T-cell (primary cell): ENCODE measurements at places on chromosomes 1 and 21.
A peak's percentile ranks its signal among the peaks of the same experiment; 100 is the strongest.

- no peak for DNase-seq
Measured at GRCh38 chr1:199549421-199549820, 478.1 kb upstream of the NR5A2 start.

DNA sequence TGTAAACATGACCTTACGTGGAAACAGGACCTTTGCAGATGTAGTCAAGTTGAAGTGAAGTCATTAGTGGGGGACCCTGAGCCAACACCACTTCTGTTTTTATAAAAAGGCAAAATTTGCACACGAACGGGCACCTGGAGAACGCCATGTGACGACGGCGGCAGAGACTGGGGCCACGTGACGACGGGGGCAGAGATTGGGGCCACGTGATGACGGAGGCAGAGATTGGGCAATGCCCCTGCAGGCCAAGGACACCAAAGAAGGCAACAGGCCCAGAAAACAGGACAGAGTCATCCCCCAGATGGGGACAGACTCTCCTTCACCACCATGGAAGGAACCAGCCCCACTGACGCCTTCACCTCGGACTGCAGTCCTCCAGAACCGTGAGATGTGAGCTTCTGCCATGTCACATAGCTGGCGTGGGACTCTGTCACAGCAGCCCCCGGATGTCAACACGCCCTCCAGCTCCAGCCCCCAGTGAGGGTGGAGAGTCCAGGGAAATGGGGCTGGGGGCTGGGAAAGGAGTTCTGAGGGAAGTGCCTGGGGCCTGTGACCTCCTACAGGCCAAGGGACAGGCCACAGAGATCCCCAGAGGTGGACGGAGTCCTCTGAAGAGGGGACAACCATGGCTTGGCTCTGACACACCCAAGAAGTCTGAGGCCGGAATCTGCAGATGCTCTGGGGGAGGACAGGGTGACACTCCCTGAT, 4.0 kb downstream of the KRTAP12-4 start:
- DNase-seq = no peak

DNA sequence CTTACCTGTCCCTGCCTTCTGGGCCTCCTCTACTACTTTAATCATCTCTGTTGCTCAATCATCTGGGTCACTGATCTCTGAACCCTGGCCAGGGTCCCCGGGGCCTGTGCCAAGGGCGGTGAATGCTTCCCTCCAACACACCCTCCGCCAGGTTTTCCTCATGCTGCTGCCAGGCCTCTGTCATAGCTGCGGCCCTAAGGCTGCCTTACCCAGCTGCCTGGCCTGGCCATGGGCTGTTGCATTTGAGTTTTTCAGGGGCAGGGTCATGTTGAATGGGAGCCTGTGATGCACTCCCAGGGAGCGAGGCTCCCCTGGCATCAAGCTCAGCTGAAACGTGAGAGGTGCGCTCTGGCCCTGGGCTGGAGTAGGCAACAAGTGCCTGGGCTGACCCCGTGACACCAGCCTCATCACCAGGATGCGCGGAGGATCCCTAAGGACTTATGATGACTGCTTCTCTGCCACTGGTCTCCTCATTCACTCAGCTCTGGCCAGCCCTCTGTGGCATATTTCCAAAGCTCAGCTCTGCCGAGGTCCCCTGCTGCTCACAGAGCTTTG, 7.6 kb downstream of the EDN2 start:
- no peak for DNase-seq

DNA sequence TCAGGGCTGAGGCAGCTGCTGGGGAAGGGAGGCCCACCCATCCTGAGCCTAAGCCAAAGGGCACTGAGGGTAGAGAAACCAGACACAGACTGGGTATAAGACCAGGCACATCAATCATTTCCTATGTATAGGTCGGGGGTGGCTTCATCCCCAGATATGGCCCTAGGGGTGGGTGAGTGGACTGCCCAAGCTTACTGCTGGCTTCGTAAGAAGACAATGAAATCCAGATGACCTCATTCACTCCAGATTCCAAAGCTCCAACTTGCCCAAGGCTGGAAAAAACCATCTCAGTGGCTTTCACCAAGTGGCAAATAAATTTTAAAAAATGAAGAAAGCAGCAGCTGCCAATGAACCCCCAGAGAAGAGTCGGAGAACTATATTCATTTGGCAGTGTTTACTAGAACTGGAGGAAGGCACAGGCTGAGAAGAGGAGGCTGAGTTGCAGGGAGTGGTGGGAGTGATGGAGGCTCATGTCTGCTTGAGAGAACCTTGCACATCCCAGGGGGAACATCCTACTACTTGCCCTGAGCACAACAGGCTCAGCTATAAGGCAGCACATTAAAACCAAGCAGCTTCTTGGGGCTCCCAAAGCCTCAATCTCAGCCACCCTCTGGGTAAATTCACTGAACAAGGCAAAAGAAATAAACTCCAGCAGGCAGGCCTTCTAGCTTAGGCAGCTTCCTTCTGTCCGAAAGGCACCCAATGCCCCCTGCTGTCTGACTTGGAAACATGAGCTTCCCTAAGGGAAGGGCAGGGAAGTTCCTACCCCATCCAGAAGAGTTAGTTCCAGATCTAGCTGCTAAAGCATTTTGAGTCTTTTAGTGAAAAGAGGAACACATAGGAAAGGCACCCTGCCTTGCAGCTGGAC, 14.1 kb downstream of the PEA15 start:
- DNase-seq = no peak

DNA sequence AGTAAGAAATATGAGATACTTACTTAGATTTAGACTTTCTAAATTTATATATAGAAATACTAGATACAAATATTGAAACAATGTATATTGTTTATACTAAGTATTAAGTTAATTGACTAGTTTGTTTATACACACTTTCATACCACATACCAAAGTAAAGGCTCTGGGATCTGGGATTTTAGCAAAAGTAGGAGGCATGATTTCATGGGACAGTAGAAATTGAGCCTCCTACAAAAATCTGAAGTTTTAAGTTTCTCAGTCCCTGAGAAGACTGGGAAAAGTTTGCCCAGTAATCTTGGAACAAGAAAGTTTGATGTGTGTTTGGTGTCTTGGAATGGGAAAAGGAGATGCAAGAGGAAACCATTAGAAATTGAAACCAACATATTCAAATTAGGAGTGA, 30.9 kb downstream of the KCTD3 start:
- DNase-seq = no peak

DNA sequence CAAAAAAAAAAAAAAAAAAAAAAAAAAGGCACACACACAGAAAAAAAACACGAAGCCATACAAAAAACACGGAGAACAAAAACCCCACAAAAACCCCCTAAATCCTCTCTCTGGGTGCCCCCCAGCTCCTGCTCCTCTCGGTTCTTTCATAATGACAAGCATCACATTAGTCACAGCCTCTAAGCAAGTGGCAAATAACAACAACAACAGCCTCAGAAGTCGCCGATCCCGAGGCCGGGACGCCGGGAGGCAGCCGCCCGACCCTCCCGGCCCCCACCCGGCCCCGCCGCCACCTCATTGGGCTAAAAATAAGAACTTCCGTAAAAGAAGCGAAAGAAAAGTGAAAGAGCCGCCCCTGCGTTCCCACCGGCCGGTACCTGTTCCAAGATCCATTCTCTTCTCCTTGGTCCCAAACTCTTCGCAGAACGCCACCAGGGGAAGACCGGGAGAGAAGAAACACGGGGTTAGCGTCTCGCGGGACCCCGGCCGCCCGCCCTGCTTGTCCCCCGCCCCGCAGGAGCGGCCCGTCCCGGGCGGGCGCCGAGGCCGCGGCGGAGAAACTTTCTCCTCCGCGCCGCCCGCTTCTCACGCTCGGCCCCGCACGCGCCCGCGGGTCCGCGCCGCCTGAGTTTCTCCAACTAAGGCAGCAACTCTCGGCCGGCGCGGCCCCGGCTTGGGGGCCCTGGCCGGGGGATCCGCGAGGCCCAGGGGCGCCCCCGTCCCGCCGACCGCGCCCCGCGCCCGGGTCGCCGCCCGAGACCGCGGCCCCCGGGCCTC, 102.8 kb downstream of the CASZ1 start:
- DNase-seq = peak; percentile 28

GRCh38 chr1:177966199-177966598, 3.7 kb downstream of the SEC16B start:
- DNase-seq = no peak

GRCh38 chr1:33268927-33269610, 12.8 kb downstream of the ZNF362 start:
- DNase-seq = no peak

DNA sequence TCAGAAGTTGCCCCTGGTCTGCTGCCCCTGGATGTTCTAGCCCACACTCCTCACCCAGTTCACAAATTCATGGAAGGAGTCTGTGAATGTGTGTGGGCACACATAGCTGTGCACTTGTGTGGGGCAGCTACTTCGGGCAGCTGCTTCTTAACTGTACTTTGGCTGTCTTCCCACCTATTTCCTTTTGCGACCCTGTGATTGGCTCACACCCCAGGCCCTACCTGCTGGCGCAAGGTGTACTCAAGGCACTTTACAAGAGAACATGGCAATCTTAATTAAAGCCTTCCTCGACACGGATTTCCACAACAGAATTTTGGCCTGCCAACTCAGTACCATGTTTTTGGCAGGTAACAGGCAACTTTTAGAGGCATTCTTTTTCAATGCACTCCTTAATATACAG, 86.5 kb upstream of the CTTNBP2NL start:
- DNase-seq = no peak

DNA sequence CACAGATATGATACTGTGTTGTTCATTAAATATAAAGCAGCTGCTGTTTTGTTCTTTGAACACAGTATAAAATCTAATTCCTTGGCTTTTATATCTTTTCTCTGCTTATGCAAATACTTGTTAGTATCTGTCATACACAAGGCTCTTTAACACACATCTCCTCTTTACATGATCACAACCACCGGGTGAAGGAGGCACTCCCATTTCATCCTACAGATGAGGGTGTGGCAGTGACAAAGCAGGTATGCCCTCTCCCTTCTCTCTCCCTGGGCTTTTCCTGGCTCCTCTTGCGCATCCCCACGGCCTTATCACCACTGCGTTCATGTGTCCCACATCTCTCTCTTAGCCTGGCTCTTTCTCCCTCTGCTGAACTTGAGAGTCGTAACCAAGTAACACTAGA, 38.2 kb downstream of the JUN start:
- DNase-seq = no peak

DNA sequence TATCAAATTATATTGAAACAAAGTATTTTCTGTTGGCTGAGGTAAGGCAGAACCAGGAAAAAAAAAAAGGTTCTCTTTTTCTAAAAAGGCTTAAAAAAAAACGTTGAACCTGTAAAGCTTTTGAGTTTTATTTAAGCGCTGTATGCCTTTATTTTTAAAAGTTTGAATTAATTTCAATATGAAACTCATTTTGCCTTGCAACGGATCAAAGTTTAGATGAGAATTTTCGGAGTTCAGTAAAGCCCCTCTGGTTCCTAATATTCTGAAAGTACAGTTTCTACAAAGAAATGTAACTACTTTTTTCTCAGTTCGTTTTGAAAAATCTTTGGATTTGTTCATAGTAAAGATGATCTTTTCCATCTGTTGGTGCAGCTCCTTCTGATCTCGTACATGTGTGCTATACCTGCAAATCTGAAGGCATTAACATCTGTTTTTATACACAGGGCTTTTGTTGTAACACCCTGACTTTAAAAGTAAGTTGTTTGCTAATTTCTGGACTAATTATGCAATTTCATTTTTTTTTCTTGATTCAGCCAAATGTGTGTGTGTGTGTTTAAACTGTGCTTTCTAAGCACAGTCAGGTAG, 1.7 kb downstream of the ZBTB18 start:
- no peak for DNase-seq

GRCh38 chr1:158147869-158148268, 32.8 kb upstream of the CD1D start:
- DNase-seq = no peak

DNA sequence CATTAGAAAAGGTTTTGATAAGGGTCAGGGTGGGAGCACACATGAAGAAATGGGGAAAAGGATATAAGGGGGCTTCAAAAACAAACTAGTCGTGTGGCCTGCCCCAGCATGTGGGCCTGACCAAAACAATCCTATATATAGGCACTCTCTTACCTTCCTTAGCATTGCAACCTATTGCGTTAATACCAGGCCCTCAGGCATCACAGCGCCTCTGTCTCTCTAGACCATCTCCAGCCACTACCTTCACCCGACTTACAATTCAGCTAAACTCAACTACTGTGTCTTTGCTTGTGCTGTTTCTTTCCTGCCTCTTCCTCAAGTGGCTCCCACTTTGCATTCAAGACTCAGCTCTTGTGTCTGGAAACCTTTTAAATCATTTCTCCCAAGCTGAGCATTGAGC, 47.0 kb upstream of the GJA5 start:
- no peak for DNase-seq

DNA sequence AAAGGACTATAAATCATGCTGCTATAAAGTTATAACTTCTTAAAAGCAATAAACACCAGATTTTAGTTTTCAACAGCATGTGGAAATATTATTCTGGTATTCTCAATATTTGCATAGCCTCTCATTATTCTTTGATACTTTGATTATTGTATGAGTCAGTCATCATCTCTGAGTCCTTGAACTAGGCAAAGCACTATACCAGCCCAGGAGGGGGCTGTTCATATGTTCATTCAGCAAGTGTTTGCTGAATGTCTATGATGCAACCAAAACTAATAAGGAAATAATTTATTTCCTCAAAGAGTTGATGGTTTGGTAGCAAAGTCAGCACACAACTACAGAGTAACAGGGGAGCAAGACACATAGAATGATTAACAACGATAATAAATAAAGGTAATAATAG, 175.6 kb upstream of the C1orf105 start:
- no peak for DNase-seq

DNA sequence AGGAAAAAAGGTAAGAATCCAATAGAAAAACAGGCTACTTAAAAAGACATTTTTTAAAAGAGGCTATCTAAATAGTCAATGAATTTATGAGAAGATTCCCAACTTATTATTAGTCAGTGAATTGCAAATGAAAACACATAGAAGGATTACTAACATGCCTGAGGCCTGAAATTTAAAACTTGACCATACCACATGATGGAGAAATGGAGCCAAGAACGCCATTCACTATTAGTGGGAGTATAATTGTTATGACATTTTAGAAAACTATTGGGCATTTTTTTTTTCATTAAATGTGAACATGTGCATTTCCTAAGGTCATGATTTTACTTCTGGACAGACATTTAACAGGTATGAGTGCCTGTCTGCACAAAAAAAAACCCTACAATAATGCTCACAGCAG, 24.8 kb upstream of the OR2B11 start:
- DNase-seq = no peak
